OCI-LY7 (cell line): ENCODE measurements at places on chromosomes 2 and 18. TPM values are rescaled to one million over a fixed set of nuclear protein-coding genes. Genes with fewer than 3 reads are reported as not detected.
A peak's percentile ranks its signal among the peaks of the same experiment; 100 is the strongest.

GRCh38 chr2:72931280-72931910, 14.1 kb downstream of the EMX1 start:
- DNase-seq: no peak

GRCh38 chr18:40524881-40525280, 1430.2 kb upstream of the PIK3C3 start:
- no peak for DNase-seq

GRCh38 chr2:8682719-8683667, 1.1 kb downstream of the ID2 start:
- peak; percentile 78 for DNase-seq

GRCh38 chr2:230471074-230471473, 55.1 kb downstream of the SP100 start:
- DNase-seq: peak; percentile 37

GRCh38 chr2:113005030-113005509, at the start of gene IL36A:
TSS of gene IL36A (plus strand) at chr2:113005459. CDS start at chr2:113005872, 413 bp downstream.
- DNase-seq: no peak

- no peak for DNase-seq
These were observed 126.6 kb downstream of the NOL4 start for GRCh38 chr18:34098109-34098508.

DNA sequence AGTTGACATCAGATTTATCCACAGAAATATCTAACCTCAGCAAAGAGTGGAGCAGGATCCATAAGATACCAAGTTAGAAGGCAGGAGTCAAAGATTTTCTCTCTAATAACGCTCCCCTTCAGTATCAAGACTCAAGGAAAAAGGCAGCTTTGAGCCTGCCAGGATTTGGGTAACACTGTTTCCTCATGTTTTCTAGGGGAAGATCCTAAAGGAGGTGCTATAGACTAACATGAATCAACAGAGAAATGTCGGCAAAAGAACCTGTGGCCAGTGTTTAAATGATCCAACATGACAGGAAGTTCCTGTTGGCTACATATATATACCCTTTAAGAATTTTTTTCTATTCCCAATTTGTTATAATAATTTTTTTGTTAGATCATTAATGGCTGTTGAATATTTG, 402.3 kb downstream of the TGIF1 start:
- no peak for DNase-seq

- no peak for DNase-seq
These were observed 7.0 kb upstream of the CLIP4 start for GRCh38 chr2:29108225-29108624.

- DNase-seq: no peak
These were observed 36.6 kb downstream of the LYPD6B start for GRCh38 chr2:149075105-149075504.

DNA sequence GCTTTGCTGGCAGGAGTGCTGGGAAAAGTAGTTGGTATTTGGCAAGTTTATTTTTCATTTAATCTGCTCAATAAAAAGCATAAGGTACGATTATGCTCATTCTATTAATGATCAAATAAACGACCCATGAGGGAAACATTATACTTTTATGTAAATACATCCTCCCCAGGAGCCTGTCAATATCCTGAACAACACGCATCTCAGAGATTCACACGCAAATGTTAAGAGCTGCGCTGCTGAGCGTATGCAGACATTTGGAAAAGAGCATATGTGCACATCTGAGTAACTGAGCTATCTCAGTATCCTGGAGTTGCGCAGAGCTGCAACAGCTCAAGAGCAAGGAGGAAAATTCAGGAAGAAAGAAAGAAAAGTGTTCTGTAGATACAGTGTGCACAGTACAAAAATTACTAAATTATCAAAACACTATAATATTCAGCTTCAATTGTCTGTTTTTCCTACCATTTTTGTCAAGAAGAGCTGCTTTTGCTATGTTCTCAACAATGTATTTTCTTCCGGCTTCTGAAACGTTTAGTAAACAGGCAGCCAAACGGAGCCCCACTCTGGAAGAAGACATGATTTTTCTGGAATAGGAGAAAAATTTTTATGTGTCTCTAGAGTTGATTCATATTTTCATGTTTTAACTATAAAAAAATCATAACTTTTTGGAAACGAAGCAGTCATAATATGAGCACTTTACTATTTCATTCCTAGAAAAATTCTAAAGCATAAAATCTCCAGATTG, 2.4 kb downstream of the FTCDNL1 start:
- no peak for DNase-seq

DNA sequence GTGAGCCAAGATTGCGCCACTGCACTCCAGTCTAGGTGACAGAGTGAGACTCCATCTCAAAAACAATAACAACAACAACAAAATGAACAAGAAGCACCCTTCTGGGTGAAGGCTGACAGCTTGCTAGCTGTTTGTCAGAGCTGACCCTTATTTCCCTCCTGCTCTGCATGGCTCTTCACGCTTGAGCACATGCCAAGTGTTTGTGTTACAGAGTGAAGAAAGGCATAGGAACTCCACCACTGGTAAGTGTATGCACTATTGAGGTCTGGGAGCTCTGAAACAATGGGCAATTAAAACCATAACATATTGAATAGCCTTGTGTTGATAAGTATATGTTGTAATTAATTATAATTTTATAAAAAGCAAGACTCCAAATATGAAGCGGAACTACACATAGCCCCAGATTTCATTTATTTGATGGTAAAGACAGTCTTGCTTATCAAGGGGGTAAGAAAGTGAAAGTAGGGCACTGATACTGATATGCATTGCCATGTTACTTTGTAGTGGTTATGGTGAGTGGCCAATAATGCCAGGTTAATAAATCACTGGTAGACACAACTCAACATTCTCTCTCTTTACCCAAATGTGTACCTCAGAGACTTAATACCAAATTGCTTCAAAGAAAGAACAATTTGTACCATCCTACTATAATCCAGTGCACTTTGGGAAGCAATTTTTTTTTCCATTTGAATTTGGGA, 163.4 kb downstream of the VWC2L start:
- DNase-seq: no peak

DNA sequence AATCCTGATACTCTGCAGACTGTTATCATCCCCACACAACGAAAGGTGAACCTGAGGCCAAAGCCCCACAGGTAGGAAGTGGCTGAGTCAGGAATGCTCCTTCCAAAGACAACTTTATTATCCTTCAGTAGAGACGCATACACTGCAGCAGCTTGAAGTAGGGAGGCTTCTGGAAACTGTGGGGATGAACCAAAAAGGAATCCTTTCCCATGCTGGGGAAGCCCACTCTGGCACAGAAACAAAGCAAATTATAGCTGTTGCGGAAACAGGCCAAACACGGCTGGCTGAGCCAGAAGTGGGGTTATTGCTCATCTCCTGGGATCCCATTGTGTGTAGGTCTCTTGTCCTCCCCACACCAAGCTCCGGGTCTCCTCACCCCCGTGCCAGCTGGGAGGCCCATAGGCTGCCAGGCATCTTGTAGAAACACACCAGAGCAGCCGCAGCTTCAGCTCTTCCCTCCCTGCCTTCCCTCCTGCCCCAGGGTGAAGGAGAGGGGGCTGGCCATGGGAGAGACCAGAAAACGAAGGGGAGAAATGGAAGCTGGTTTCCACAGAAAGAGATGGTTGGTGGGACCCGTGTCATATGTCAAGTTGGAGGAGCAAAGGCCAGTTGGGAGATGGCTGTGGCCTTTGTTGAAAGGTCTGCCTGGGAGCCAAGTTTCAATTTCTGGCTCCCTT, 176.9 kb upstream of the NABP1 start:
- no peak for DNase-seq

- no peak for DNase-seq
These were observed 63.4 kb downstream of the INPP4A start for GRCh38 chr2:98507891-98508708.

GRCh38 chr2:113217455-113218282, 43.9 kb downstream of the PSD4 start:
- DNase-seq: no peak

DNA sequence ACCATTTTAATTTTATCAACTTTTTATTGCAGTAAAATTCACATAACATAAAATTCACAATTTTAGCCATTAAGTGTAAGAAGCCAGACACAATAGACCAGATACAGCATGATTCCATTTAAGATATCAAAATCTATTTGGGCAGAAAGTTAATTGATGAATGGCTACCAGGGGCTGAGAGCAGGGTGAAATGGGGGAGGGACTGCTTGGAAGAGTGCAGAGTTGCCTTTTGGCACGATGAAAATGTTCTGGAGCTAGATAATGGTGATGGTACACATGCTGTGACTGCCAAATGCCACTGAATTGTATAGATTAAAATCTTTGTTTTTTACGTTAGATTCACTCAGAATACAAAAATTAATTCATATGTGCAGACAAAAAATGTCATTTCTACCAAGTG, 289.3 kb upstream of the HNMT start:
- DNase-seq: no peak

The NETO1 gene
- not detected in 2 replicates for total RNA-seq

The FHOD3 gene
- 2.4 and 2.5 TPM in 2 replicates for total RNA-seq

The NEB gene
- 0.04 and 0.30 TPM in 2 replicates for total RNA-seq

The CD207 gene
- total RNA-seq: not detected in 2 replicates

The ARHGAP15 gene
- 72.1 and 84.1 TPM in 2 replicates for total RNA-seq

The VWA3B gene
- not detected in 2 replicates for total RNA-seq

The LIMS4 gene
- total RNA-seq: 0.57 and 1.2 TPM in 2 replicates

The PRKAG3 gene
- not detected in 2 replicates for total RNA-seq

The IL36A gene
- not detected in 2 replicates for total RNA-seq

The FAM124B gene
- total RNA-seq: not detected in 2 replicates

The MAL gene
- total RNA-seq: not detected in 2 replicates

The CRYGC gene
- total RNA-seq: not detected in 2 replicates

The DCDC2C gene
- not detected in 2 replicates for total RNA-seq

The FAM237A gene
- not detected in 2 replicates for total RNA-seq

The KIDINS220 gene
- 31.8 and 32.3 TPM in 2 replicates for total RNA-seq

The SERPINB3 gene
- total RNA-seq: not detected in 2 replicates
